Kidney epithelial cell (primary cell): ENCODE measurements at places on chromosomes 2 and 18. TPM values are rescaled to one million over a fixed set of nuclear protein-coding genes. Genes with fewer than 3 reads are reported as not detected.
A peak's percentile ranks its signal among the peaks of the same experiment; 100 is the strongest.

LIPT1 gene
- total RNA-seq = 4.5 and 5.3 TPM in 2 replicates

ITGB6 gene
- 68.5 and 69.1 TPM in 2 replicates for total RNA-seq

C1D gene
- 21.6 and 24.3 TPM in 2 replicates for total RNA-seq

PMAIP1 gene
- total RNA-seq = 65.2 and 73.9 TPM in 2 replicates

MEIS1 gene
- 3.6 and 8.2 TPM in 2 replicates for total RNA-seq

CNTNAP5 gene
- total RNA-seq = not detected in 2 replicates

LBX2 gene
- total RNA-seq = 1.9 and 3.4 TPM in 2 replicates

ABHD1 gene
- total RNA-seq = not detected in 2 replicates

TEX44 gene
- total RNA-seq = not detected in 2 replicates

- DNase-seq = no peak
These were observed 161.2 kb downstream of the SEPTIN10 start for GRCh38 chr2:109452318-109453305.

- no peak for DNase-seq
These were observed 2.4 kb upstream of the MRPL53 start for GRCh38 chr2:74474899-74475298.

DNA sequence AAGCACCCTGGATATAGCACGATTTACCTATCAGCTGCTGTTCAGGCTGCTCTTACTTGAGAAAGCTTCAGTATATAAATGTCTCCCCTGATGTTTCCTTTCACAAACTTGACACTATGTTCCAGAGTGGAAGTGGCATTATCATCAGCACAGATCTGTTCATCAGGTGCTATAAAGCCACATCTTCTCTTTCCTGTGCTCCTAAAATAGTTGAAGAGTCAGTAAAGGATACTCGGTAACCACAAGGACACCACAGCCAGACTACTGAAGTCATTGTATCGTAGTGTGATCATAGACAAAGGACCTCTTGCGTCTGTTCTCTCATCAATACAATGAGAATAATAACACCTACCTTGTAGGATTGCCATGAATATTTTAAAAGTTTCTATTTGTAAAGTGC lies 841.0 kb upstream of the CELF4 start:
- DNase-seq = no peak

GRCh38 chr2:221612800-221613199 lies 40.7 kb upstream of the EPHA4 start:
- no peak for DNase-seq

DNA sequence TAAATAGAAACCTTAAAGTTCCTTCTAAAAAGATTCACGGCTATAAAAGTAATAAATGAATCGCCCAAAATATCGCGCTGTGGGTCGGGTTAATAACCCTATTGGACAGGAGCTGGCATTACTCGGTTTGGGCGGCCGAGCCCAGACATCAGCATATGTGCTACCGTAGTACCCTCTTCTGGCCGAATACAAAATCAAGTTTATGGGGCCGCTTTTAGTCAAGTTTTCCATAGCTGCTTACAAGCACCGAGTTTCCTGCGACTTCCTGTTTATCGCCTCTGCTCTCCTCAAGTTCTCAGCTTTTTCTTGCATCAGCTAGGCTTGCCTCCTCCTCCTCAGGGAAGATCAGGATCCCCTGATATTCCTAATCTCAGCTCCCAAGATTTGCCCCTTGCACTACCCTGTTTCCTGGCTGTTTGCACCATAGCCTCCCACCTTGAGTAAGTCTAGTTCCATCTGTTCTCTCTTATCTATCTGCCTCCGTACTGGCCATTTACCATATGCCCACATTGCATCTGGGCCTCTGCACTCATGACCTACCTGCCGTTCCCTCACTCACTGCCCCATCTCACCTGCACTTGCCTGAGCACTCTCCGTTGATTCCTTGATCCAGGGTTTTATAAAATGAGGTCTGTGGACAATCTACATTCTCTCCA lies 56.1 kb downstream of the SLC35F5 start:
- no peak for DNase-seq

- DNase-seq = peak; percentile 55
These were observed 678.7 kb downstream of the EPHA4 start for GRCh38 chr2:220893411-220893810.

- no peak for DNase-seq
These were observed 25.4 kb downstream of the USP14 start for GRCh38 chr18:183769-184168.

DNA sequence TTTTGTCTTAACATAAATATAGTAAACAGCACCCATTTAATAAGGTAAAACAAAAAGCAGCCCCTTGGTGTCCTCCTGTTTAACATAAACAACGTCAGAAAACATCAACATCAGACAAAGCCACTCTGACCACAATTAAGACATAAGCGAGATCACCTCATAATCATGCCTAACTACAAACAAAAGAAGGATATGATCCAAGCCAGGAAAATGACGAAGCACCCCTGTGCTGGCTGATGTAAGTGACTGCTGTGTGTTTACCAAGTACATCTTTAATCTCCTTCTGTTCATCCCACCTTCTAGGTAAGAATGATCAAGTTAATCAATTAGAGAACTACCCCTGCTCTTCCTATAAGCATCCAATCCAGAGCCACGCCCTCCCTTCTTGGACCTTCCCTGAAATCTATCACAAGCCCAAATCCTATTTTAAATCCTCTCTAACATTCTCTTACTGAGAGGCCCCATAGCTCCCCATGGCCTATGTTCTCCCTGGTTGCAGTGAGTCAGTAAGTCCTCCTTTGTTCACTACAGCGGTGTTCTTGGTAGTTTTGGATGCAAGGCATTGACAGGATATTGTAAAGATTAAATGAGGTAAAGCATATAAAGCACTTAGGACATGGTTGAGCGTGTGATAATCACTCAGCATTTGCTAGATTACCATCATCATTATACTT lies 424.2 kb downstream of the TSN start:
- no peak for DNase-seq

GRCh38 chr2:239574434-239575156 lies 173.8 kb upstream of the HDAC4 start:
- no peak for DNase-seq

GRCh38 chr18:6591491-6591890 lies 138.0 kb upstream of the ARHGAP28 start:
- no peak for DNase-seq

DNA sequence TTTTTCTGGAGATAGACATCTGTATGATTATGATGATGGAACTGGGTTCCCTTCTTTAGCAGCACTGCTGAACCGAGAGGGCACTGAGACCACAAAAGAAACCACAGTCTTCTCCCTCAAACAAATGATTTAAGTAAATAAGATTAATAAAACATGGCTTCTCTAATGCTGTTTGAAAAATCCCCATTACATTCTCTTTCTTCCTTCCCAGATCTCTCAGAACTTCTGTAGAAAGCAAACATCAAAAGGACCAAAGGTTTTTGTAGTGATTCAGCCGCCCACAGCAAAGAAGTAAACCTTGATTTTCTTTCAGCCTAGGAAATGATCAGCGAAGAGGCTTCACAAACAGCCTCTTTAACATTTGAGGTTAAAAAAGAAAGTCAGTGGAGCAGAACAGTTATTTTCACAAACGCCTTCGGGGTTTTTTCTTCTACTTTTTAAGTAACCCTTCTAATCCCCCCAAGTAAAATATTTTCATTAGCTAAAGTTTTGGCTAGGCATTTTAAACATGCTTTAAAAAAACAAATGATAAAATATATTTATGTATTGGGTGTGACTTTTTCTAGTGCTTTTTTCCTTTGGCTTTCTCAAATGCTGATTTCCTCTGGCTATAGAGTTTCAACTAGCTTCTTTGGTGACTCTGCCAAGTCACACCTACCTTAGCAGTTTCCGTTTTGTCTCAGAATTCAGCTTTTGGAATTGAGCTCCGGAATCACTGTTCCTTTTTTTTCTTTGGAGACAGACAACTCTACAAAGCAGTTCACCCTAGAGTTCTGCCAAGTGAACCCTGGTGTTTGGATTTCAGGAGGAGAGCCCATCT lies 89.6 kb downstream of the UPP2 start:
- peak; percentile 61 for DNase-seq

GRCh38 chr18:9647496-9648323 lies 33.4 kb upstream of the PPP4R1 start:
- no peak for DNase-seq

GRCh38 chr2:25373269-25373981 lies 31.7 kb upstream of the DNMT3A start:
- no peak for DNase-seq

DNA sequence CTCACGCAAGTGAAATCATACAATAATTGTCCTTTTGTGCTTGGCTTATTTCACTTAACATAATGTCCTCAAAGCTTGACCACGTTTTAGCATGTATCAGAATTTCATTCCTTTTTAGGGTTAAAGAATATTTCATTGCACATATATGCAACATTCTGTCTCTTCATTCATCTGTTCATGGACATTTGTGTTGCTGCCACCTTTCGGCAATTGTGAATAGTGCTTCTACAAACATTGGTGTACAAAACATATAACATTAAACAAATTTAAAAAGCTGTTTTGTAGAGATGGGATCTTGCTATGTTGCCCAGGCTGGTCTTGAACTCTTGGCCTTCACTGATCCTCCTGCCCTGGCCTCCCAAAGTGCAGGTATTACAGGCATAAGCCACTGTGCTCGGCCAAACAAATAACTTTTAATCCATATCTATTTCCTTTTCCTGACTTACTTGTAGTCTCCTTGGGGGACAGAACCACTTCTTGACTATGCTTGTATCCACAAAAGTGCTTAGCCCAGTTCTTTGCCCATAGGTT lies 209.3 kb downstream of the SLC4A3 start:
- DNase-seq = no peak

DNA sequence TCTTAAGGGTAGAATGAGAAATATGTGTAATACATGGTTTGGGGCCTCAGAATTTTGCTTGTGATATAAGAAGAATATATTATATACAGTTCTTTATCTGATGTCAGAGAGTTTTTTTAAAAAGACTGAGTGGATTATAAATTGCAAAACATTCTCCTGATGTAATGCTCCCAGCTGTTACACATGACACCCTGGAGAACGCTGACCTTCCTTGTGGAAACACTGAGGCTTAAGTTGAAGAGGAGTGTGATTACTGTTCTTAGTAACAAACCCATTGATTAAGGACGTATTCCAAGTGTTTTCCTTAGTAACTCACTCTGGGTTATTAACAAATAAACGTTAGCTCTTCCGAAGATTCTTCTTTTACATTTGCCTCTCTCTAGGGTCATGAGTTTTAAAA lies 1069.3 kb upstream of the CNTNAP5 start:
- DNase-seq = no peak

GRCh38 chr2:95042472-95043271 lies 17.2 kb downstream of the MAL start:
- DNase-seq = no peak

DNA sequence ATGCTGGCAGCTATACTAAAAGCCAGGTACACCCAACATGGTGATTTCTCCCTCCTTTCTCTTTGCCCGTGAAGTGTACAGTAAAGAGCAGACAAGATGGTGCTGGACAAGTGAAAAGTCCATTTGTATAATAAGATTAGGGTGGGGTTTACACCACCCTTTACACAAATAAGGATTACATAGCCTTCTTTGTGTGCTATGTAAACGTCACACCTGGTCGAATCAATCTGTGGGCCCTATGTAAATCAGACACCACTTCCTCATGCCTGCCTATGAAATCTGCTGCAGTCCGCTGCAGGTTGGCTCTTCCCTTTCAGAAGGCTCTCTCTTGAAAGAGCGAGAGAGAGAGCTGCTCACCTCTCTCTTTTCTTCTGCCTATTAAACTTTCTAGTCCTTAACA lies 1054.3 kb upstream of the SLC39A10 start:
- no peak for DNase-seq

DNA sequence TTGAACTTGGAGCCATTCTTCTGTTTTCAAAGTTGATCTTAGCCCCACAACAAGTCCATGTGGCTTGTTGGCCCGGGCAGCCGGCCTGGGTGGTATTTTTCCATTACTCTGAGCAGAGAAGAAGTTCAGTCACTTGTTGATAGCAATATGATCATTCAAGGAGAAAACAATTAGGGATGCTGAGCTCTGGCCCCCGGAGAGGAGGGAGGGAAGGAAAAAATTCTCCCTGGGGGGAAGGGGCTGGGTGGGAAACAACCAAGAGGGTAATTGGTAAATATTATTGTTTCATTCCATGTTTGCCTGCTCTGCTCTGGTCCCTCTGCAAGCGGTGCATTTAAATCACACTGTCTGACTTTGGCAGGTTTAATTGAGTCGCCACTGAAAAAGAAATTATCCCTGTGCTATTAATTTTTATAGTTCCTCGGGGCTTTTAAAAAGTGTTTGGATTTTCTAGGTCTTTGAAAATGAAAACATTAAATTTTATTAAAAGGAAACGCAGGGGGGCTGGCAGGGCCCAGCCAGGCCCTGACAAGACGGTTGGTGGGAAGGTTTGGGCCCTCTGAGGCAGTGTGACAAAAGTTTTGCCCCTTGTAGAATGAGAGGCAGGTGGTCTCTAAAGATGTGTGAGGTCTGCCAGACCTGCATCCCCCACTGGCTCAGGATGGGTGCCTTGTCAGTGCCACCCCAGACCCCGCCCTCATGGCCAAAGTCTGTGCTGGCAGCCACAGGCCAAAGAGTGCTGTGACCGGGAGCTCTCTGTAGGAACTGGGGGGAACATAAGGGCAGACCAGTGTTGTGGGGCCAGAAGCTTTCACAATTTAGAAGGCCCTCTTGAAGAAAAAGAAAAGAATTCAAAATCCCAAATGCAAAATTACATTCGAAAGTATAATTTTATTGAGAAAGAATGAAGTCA lies 52.5 kb upstream of the SLC14A2 start:
- DNase-seq = no peak

DNA sequence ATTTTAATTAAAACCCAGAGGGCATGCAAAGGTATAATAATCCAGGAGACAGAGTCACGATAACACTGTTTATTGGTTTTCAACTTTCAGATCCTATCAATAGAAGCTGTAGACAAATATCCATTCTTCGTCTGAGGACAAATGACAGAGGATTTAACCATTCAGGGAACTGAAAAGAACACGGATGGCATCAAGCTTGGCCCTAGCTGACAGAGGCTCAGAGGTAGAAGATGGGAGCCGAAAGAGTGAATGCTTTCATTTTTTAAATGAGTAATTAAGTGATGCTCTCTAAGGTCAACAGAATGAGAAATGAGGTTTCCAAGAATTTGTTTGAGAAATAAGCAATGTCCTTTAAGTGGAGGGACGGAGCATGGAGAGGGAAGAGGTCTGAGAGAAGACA lies 62.1 kb downstream of the BCL2 start:
- no peak for DNase-seq

DNA sequence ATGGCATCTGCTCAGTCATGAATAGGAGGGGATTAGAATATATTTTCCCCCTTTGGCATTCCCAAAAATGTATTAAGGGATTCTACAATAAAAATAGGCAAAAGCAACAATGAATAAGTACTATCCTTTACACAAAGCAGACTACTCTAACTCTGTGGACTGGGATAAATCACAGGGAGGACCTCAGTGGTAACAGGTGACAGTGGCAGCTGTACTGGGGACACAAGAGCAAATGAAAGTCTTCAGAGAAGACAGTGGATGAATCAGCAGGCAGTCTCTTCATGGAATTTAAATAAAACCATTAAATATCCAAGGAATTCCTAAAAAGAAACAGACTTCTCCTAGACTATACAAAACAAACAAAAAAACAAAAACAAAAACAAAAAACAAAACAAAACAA lies 4.8 kb downstream of the CDH7 start:
- no peak for DNase-seq

- no peak for DNase-seq
These were observed 763.9 kb downstream of the TSN start for GRCh38 chr2:122519366-122519765.
